ENCODE measurements at places on chromosomes 11 and 22.

DNA sequence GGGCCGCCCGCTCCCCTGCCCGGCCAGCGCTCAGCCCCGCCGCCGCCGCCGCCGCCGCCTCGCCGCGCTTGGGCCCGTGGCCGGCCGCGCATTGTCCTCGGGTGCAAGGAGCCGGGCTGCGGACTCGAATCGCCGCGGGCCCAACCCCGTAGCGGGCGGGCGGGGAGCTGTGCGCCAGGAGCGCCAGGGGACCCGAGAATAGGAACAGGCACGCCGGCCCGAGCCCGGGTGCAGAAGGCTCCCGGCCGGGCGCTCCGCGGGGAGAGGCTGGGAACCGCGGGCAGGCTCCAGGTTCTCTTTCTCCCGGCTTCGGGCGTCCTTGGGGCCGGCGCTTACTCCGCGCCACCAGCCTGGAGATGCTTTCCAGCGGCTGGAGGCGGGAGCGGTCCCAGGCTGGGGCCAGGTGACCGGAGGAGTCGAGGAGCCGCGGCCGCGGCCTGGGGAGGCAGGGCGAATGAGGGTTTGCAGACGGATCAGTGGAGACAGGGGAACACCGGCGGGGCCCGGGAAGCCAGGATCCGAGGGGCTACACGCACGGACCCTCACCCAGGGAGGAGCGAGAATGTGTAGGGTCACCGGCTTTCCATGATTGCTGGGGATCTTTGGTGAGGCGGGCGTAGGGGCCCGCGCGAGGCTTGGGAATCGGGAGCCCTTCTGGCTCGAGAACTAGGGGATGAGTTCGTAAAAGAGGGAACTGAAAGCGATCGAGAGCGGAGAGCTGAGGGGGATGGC is 726 bp downstream of the PKNOX2 start:
- no peaks in the 10 kb centered on the region for H3K36me3 ChIP-seq
- DNase-seq: peak; percentile 32
- H3K4me3 ChIP-seq: peak overlapping the region; percentile 53
- no peak overlapping the region for H3K27ac ChIP-seq
- H3K4me1 ChIP-seq: peaks cover 16% of the 10 kb centered on the region

- no peaks in the 10 kb centered on the region for H3K27me3 ChIP-seq
- H3K4me1 ChIP-seq: no peaks in the 10 kb centered on the region
- H3K36me3 ChIP-seq: peaks cover 60% of the 10 kb centered on the region
- no peak for DNase-seq
Measured at GRCh38 chr22:41883400-41883799, 31.5 kb downstream of the SHISA8 start.

- DNase-seq: peak; percentile 43
- no peaks in the 10 kb centered on the region for H3K4me1 ChIP-seq
- no peak overlapping the region for H3K27ac ChIP-seq
- no peak overlapping the region for H3K4me3 ChIP-seq
- H3K27me3 ChIP-seq: no peaks in the 10 kb centered on the region
Measured at GRCh38 chr11:27497284-27497866, 9.2 kb downstream of the LIN7C start.

DNA sequence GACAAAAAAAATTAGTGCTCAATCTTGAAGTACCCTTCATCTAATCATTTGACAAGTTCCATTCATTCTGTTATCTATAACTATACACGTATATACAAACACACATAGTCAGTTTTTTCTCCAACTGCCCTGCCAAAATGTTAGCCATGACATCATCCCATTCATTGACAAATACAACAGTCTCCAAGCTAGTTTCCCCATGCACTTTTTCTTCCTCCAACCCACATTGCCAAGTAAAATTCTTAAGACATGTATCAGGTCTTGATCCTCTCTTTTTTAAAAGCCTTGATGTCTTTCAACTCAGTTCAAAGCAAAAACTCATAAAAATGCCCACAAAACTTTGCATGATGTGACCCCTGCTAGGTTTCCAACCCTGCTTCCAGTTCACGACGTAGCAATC is 58.1 kb downstream of the DDI1 start:
- no peaks in the 10 kb centered on the region for H3K36me3 ChIP-seq
- no peak overlapping the region for H3K4me3 ChIP-seq
- no peak overlapping the region for H3K27ac ChIP-seq
- no peaks in the 10 kb centered on the region for H3K27me3 ChIP-seq

DNA sequence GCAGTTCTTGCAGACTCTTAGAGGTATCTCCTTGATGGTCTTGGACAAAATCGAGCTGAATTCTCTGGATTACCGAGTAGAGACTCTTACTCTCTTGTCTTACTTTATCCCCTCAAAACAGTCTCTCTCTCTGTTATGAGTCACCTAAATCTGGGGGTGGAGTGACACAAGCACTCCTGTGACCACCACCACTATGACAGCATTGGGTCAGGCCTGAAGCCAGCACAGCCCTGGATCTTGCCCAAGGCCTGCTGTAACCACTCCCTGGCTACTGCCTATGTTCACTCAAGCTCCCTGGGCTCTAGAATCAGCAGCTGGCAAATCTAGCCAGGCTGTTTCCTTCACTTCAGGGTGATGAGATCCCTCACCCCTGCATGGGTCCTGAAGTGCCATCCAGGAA is 662.5 kb downstream of the LUZP2 start:
- H3K4me3 ChIP-seq: no peak overlapping the region
- H3K4me1 ChIP-seq: no peaks in the 10 kb centered on the region
- H3K27ac ChIP-seq: no peak overlapping the region
- DNase-seq: no peak
- H3K27me3 ChIP-seq: no peaks in the 10 kb centered on the region

DNA sequence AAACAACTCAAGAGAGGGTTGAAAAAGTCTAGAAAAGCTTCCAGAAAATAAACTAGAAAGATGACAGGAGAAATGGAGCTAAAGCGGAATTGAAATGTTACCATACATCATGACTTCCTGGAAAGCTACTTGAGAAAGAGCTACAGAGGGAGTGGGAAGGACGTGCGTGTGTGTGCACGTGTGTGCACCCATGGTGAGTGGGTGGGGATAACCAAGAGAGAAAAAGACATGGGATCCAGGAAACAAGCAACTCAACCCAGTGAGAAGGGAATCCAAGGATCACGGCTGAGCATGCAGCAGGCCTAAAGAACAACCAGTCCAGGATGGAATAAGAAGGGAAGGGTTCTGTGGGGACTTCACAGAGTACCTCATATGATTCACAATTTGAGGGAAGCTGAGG is 21.6 kb downstream of the APOL1 start:
- H3K27ac ChIP-seq: no peak overlapping the region
- no peak overlapping the region for H3K4me3 ChIP-seq
- peaks cover 6% of the 10 kb centered on the region for H3K36me3 ChIP-seq
- no peaks in the 10 kb centered on the region for H3K27me3 ChIP-seq

- H3K27ac ChIP-seq: no peak overlapping the region
- H3K36me3 ChIP-seq: no peaks in the 10 kb centered on the region
- H3K4me3 ChIP-seq: no peak overlapping the region
- no peak for DNase-seq
Measured at GRCh38 chr11:73267122-73267846, 4.9 kb upstream of the P2RY6 start.

DNA sequence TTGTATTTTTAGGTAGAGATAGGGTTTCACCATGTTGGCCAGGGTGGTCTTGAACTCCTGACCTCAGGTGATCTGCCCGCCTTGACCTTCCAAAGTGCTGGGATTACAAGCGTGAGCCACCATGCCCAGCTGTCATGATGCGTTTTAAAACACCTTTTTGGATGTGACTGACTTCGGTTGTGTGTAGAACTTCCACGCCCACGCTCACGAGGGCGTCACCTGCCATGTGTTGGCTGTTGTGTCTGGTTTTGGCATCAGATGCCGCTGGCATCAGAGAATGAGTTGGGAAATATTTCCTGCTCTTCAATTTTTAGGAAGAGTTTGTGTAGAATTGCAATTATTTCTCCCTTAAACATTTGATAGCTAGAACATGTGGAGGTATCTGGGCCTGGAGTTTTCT is 109.1 kb downstream of the KCNQ1 start:
- H3K36me3 ChIP-seq: no peaks in the 10 kb centered on the region
- H3K27me3 ChIP-seq: no peaks in the 10 kb centered on the region
- no peak overlapping the region for H3K4me3 ChIP-seq
- no peaks in the 10 kb centered on the region for H3K4me1 ChIP-seq
- no peak overlapping the region for H3K27ac ChIP-seq

GRCh38 chr11:16794047-16794818 is 55.8 kb downstream of the C11orf58 start:
- no peak overlapping the region for H3K27ac ChIP-seq
- no peak overlapping the region for H3K4me3 ChIP-seq
- no peaks in the 10 kb centered on the region for H3K36me3 ChIP-seq
- peaks cover 25% of the 10 kb centered on the region for H3K4me1 ChIP-seq

GRCh38 chr11:1075341-1075911 is 752 bp downstream of the MUC2 start:
- H3K27ac ChIP-seq: no peak overlapping the region
- H3K4me3 ChIP-seq: no peak overlapping the region
- DNase-seq: no peak
- no peaks in the 10 kb centered on the region for H3K27me3 ChIP-seq
- H3K36me3 ChIP-seq: no peaks in the 10 kb centered on the region
- peaks cover 9% of the 10 kb centered on the region for H3K4me1 ChIP-seq

GRCh38 chr11:111736181-111736590 is 30.0 kb downstream of the PPP2R1B start:
- peak overlapping the region; percentile 85 for H3K27ac ChIP-seq
- no peaks in the 10 kb centered on the region for H3K36me3 ChIP-seq
- H3K4me3 ChIP-seq: no peak overlapping the region
- H3K4me1 ChIP-seq: peaks cover 59% of the 10 kb centered on the region
- H3K27me3 ChIP-seq: no peaks in the 10 kb centered on the region

DNA sequence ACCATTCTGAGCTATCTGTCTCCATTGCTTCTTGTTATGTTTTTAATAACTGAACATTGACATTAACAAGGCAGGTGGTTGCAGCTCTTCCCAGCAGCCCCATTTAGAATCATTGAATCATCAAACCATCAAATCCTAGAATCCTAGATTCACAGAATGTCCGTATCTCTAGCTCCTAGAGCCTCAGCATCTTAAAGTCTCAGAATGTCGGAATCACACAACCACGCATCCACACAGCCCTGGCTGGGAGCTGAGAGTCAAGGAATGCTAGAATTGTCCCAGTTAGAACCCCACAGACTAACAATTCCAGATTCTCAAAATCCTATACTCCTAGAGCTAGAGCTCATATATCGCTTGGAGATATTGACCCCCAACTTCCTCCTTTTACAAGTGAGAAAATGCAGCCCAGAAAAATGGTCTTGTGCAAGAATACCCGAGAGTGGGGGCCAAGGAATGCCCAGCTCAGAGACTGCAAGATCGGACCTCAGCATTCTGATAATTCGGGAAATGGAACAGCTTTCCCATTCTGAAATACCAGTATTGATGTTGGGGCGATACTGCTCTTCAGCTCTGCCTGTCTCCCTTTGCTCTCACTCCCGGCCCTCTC is 38.8 kb downstream of the PDE2A start:
- peaks cover 48% of the 10 kb centered on the region for H3K4me1 ChIP-seq
- H3K27ac ChIP-seq: no peak overlapping the region
- H3K27me3 ChIP-seq: no peaks in the 10 kb centered on the region
- no peak overlapping the region for H3K4me3 ChIP-seq
- no peak for DNase-seq

DNA sequence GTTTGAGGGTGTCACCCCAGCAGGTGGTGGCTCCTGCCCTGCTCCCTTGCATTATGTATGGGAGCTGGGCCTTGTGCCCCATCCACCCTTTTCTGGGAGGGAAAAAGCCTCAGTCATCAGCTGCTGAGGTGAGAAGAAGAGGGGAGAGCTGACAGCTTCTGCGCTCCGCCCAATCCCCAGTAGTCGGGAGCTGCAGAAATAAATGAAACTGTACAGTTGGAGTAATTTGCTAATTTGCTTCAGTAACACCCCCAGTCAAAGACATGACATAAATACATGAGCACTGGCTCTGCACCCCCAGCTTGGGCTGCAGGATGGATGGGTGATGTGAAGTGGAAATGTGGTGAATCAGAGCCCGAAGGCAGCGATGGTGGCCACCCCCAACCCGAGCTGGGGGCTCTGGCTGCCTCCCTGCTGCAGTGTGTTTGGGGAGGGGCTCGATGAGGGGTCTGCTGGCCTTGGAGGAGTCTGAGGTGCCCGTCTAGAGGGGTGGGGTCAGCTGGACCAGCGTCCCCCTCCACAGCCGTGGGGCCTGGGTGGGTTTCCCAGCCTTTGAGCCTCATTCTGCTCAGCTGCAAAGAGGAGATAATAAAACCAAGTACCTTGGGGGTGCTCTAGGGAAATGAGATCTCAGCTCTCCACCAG is 59.2 kb downstream of the MPPED1 start:
- no peaks in the 10 kb centered on the region for H3K36me3 ChIP-seq
- DNase-seq: no peak
- no peak overlapping the region for H3K4me3 ChIP-seq

DNA sequence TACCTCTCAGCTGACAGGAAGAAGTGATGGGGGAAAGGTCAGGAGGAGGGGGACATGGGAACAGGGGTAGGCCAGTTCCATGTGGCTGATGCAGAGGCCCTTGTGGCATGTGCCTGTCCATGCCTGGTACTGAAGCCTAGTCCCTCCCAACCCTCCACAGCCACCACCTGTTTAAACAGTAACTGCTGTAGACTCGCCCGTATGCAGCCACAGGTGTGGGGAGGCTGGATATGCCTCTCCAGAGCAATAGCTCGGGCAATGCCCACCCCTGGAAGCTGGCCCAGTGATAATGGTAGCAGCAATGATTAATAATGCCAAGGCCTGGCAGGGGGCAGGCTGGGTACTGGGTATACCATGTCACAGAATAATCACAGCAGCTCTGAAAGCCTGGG is 2.3 kb downstream of the SMTN start:
- peaks cover 33% of the 10 kb centered on the region for H3K4me1 ChIP-seq
- no peaks in the 10 kb centered on the region for H3K27me3 ChIP-seq
- no peak overlapping the region for H3K27ac ChIP-seq
- no peak for DNase-seq
- H3K4me3 ChIP-seq: no peak overlapping the region

GRCh38 chr22:49677495-49677889 is 150.2 kb downstream of the BRD1 start:
- no peak for DNase-seq
- peaks cover 14% of the 10 kb centered on the region for H3K27me3 ChIP-seq
- no peak overlapping the region for H3K27ac ChIP-seq
- H3K36me3 ChIP-seq: no peaks in the 10 kb centered on the region
- no peak overlapping the region for H3K4me3 ChIP-seq

GRCh38 chr11:73321604-73322381 is 13.7 kb downstream of the ARHGEF17 start:
- H3K27me3 ChIP-seq: no peaks in the 10 kb centered on the region
- H3K27ac ChIP-seq: peak overlapping the region; percentile 90
- peaks cover 39% of the 10 kb centered on the region for H3K4me1 ChIP-seq

DNA sequence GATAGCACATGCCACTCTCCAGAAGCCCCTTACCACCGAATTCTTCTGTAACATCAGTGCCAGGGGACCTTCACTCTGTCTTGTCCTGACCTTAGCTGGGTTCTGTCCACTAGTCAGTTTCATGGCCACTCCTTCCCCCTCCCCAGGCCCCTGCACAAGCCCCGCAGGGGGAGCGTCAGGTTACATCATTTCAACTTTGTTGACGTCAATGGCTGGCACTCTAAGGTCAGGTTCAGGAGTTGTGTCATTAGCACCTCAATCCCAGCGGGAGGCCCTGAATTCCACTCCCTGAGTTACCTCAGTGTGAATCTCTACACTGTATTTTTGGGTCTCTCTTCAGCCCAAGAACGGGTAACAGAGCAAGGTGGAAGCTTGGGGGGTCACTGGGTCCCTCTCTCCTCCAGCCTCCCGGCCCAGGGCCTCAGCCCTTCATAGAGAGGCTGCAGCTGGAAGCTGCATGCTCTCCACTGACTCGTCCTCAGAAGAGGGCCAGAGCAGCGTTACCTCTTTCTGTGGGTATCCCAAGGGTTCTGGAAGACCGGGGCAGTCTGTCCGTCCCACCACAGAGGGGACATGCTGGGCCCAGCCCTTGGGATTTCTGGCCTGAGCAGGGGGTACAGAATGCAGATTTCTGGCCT is 10.3 kb downstream of the USH1C start:
- H3K4me3 ChIP-seq: no peak overlapping the region
- no peaks in the 10 kb centered on the region for H3K4me1 ChIP-seq
- no peaks in the 10 kb centered on the region for H3K36me3 ChIP-seq
- H3K27ac ChIP-seq: no peak overlapping the region
- peaks cover 2% of the 10 kb centered on the region for H3K27me3 ChIP-seq
